ENCODE measurements at places on chromosomes 3 and 15. TPM values are rescaled to one million over a fixed set of nuclear protein-coding genes. Genes with fewer than 3 reads are reported as not detected.

NCEH1 gene
- total RNA-seq, result 4.9 TPM

CPNE4 gene
- not detected for total RNA-seq

- peak; percentile 79 for DNase-seq
These were observed 78.3 kb upstream of the ICE2 start for GRCh38 chr15:60557191-60557618.

DNA sequence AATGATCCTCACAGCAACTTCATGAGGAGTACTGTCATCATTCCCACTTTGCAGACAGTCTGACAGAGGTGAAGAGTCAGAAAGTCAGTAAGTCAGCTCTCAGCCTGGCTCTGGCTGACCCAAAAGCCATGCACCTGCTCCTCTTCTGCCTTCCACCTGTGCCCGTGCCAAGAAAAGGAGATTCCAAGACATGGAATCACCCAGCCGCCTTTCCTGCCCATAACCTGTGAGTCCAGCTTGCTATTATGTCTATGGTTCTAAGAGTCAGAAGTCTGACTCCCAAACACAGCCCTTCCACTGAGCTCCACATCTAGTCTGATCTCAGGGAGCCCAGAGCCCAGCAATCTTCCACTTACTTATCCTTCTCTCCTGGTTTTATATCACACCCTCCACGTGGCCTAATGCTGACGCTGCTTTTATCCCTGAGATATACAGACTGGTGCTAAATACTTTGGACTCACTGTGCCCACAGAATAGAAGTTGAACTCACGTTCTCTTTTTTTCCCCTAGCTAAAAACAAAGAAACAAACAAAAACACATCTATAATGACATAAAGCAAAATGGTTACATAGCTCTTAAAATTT lies 66.0 kb downstream of the PLD1 start:
- DNase-seq, result no peak

DNA sequence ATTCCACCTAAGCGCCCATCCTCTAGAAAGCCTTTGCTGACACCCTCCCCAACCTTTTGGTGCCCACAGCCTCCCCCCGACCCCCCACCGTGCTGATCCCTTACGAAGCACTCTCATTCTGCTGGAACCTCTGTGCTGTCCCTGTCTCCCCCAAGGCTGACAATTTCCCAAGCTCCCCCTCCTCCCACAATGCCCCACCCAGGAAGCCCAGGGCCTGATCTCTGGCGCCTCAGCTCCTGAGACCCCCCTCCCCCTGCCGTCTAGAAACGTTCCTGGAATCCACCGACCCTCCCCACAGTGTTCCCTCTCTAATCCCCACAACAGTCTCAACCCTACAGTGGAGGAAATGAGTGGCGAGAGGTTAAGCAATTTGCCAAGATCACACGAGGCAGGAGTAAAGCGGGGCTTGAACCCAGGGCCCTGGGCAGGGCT lies 18.3 kb downstream of the MYL3 start:
- no peak for DNase-seq

- no peak for DNase-seq
These were observed 443.0 kb upstream of the ADAMTS9 start for GRCh38 chr3:65130782-65131181.

GRCh38 chr15:90037511-90037860 lies 36.4 kb downstream of the ZNF710 start:
- DNase-seq, result no peak

DNA sequence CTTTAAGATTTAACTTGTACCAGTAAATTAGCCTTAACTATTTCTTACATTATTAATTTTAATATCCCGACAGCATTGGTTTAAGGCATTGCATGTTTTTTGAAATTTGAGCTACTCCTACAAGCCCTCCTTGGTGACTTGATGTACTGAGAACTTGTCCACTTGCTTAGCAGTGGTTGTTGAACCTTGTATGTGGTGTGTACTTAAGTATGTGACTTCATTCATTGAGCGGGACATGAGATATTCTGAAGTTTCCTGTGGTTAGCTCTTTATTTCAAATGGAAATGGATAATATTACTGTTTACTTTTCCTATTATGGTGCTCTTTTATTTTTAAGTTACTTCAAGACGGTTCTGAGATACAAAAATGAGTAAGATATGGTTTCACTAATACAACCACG lies 3.6 kb upstream of the COL6A5 start:
- DNase-seq, result no peak
